Sigmoid colon (tissue), 7 donors: ENCODE measurements at places on chromosomes 2 and 18. TPM values are rescaled to one million over a fixed set of nuclear protein-coding genes. Genes with fewer than 3 reads are reported as not detected.
A peak's percentile ranks its signal among the peaks of the same experiment; 100 is the strongest.

Gene SNTG2
- 0.99 TPM for total RNA-seq

DNA sequence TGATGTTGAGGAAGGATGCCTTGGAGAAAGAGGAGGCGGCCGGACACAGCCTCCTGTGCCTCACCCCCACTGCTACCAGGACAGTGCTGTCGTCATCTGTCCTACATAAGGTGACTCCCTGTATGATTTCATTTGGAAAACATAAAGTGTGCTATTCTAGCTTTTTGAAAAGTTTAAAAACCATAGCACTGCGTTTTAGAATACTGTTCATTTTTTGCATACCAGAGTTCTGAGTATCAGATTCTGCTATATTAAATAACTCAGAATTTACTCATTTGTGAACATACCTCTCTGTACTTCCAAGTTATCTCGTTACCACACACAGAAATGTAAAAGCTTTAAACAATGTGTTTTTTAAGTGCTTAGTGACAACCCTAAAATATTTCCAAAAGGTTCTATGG lies 302.9 kb downstream of the LRRTM1 start:
- H3K27ac ChIP-seq = no peak overlapping the region
- H3K4me1 ChIP-seq = no peaks in the 10 kb centered on the region
- no peaks in the 10 kb centered on the region for H3K27me3 ChIP-seq
- DNase-seq = no peak

Gene KCNG2
- total RNA-seq = 0.41 TPM

GRCh38 chr2:133840761-133841160 lies 272.5 kb upstream of the NCKAP5 start:
- no peaks in the 10 kb centered on the region for H3K36me3 ChIP-seq
- H3K27me3 ChIP-seq = no peaks in the 10 kb centered on the region
- no peak overlapping the region for H3K27ac ChIP-seq
- DNase-seq = no peak
- H3K4me1 ChIP-seq = no peaks in the 10 kb centered on the region

Gene FAM237A
- total RNA-seq = not detected

Gene ANKRD29
- 6.5 TPM for total RNA-seq

Gene ITGAV
- 68.1 TPM for total RNA-seq

Gene CD302
- total RNA-seq = 67.6 TPM

GRCh38 chr2:48714245-48714644 lies 41.3 kb downstream of the LHCGR start:
- H3K27me3 ChIP-seq = peaks cover 10% of the 10 kb centered on the region
- H3K4me3 ChIP-seq = no peak overlapping the region
- H3K4me1 ChIP-seq = no peaks in the 10 kb centered on the region
- no peaks in the 10 kb centered on the region for H3K36me3 ChIP-seq

DNA sequence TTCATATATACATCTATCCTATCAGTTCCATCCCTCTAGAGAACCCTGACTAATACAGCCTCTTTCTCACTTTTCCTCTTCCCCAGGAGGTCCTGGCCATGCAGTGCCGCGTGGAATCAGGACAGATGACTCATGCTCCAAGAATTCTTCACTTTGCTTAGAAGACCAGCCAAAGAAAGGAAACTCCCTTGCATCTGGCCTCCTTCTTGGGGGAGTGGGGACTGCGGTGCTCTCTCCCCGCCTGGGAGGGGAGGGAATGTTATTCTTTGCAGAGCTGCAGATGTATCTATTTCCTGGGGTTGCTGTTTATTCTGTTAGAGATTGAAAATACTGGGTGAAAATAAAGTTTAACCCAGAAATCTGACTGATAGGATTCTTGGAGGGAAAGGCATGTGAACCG lies 111.5 kb upstream of the SH3BP4 start:
- H3K27ac ChIP-seq = peak overlapping the region; percentile 39
- no peaks in the 10 kb centered on the region for H3K27me3 ChIP-seq
- DNase-seq = no peak
- no peak overlapping the region for H3K4me3 ChIP-seq
- no peaks in the 10 kb centered on the region for H3K36me3 ChIP-seq
- H3K4me1 ChIP-seq = no peaks in the 10 kb centered on the region

Gene NPPC
- total RNA-seq = not detected

DNA sequence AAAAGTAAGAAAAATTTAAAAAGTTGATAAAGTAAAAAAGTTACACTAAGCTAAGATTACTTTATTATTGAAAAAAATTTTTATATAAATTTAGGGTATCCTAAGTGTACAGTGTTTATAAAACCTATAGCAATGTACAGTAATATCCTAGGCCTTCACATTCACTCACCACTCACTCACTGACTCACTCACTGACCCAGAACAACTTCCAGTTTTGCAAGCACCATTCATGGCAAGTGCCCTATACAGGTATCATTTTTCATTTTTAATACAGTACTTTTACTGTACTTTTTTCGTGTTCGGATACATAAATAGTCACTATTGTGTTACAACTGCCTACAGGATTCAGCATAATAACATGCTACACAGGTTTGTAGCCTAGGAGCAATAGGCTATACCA lies 8.9 kb upstream of the THUMPD2 start:
- H3K27ac ChIP-seq = no peak overlapping the region
- no peak overlapping the region for H3K4me3 ChIP-seq
- no peaks in the 10 kb centered on the region for H3K36me3 ChIP-seq
- no peaks in the 10 kb centered on the region for H3K27me3 ChIP-seq
- DNase-seq = no peak
- no peaks in the 10 kb centered on the region for H3K4me1 ChIP-seq

Gene FBXO41
- 2.9 TPM for total RNA-seq

Gene SLC8A1
- 299 TPM for total RNA-seq

DNA sequence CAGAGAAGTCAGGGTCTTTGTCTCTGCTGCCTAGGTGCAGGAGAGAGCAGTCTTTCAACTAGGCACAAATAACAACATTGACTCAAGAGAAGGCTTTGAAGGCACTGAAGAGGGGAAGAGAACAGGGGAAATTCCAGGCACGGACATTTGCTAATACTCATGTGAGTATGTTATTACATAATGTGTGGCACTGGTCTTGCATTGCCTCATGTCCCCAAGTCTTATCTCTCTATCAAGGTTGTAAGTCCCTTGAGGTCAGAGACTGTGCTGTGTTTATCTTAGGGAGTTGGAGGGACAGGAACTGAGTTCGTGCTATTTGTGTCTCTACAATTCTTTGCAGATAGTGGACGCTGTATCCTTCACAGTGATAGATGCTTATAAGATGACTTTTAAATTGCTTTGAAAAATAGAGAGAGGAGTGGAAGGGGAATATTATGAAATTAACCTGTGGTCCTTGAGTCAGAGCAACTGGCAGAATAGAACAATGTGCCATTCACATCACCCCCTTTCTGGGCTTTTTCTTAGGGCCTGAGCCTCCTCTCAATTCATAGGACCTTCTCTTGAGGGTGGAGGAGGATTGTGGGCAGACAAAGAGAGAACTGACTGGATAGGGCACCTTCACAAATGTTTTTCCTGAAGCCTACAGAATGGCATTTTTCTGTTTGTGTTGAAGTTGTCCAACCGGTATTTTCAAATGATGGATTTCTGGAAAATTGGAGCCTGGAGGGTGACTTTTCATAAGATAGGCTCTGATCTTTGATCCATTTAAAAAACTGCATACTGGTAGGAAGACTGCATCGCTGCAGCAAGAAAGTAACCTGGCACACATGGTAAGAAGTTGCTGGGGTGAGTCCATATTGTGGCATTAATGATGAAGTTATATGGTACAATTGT lies 96.6 kb upstream of the CXCR4 start:
- H3K27me3 ChIP-seq = no peaks in the 10 kb centered on the region
- H3K27ac ChIP-seq = no peak overlapping the region
- no peaks in the 10 kb centered on the region for H3K4me1 ChIP-seq
- H3K36me3 ChIP-seq = no peaks in the 10 kb centered on the region

Gene TUBA4B
- total RNA-seq = not detected
